ENCODE measurements at places on chromosomes 11 and 22. TPM values are rescaled to one million over a fixed set of nuclear protein-coding genes. Genes with fewer than 3 reads are reported as not detected.

F2 gene
- 2.6 TPM for total RNA-seq

ANO9 gene
- total RNA-seq = 4.0 TPM

DNA sequence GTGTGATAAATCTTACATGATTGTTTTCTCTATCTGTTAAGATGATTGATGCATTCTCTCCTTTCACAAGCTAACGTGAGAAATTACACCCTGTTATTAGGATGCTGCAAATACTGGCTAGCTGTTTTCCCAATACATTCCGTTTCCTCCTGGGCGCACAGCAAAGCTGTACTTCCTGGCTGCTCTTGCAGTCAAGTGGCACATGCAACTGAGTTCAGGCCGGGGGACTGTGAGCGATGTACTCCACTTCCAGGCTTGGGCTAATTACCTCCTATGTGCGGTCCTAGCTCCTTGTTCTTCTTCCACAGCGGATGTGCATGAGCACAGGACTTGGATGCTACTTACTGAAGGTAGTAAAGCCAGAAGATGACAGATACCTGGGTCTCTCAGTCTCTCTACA is 234.9 kb upstream of the SESN3 start:
- H3K27ac ChIP-seq = no peak overlapping the region
- H3K27me3 ChIP-seq = no peaks in the 10 kb centered on the region
- H3K36me3 ChIP-seq = no peaks in the 10 kb centered on the region
- no peak for DNase-seq

FAM180B gene
- not detected for total RNA-seq

DNA sequence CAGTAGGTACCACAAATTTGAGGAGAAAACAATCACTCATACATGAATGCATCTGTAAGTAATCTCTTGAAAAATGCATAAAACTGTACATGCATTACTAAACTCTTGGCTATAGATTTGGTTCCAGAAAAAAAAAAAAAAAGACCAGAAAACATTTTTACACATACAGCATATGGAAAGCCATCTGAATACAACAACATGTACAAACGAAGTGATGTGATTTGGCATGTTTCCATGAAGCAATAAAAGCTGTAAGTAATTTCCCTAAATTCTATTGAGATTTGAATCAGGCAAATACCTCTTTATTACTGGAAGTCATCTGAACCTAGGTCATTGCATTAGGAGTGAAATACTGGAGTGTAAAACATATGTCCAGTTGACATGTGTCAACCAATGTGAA is 31.9 kb upstream of the ZC3H12C start:
- no peaks in the 10 kb centered on the region for H3K4me1 ChIP-seq
- no peaks in the 10 kb centered on the region for H3K36me3 ChIP-seq
- no peak overlapping the region for H3K27ac ChIP-seq
- H3K27me3 ChIP-seq = no peaks in the 10 kb centered on the region
- H3K4me3 ChIP-seq = no peak overlapping the region

DNA sequence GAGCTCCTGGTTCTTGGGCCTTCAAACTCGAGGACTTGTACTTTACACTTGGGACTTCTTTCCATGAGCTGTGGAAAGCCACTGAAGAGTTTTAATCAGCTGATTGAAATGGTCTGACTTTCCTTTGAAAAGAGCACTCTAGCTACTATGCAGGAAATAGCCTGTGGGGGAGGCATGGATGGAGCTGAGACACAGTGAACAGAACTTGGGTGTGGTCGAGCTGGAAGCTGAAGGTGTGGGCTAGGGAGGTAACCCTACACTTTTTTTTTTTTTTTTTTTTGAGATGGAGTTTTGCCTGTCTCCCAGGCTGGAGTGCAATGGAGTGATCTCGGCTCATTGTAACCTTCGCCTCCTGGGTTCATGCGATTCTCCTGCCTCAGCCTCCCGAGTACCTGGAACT is 17.5 kb upstream of the CAPRIN1 start:
- no peak overlapping the region for H3K4me3 ChIP-seq
- DNase-seq = no peak
- no peak overlapping the region for H3K27ac ChIP-seq
- H3K4me1 ChIP-seq = no peaks in the 10 kb centered on the region
- no peaks in the 10 kb centered on the region for H3K36me3 ChIP-seq

GRCh38 chr11:23540101-23540561 is 679.9 kb upstream of the CCDC179 start:
- no peaks in the 10 kb centered on the region for H3K36me3 ChIP-seq
- no peaks in the 10 kb centered on the region for H3K27me3 ChIP-seq
- no peak overlapping the region for H3K4me3 ChIP-seq
- no peaks in the 10 kb centered on the region for H3K4me1 ChIP-seq

GRCh38 chr22:43300891-43301676 is 42.1 kb downstream of the SCUBE1 start:
- H3K4me3 ChIP-seq = no peak overlapping the region
- H3K27me3 ChIP-seq = no peaks in the 10 kb centered on the region
- DNase-seq = no peak
- no peaks in the 10 kb centered on the region for H3K36me3 ChIP-seq

GRCh38 chr11:93468290-93468689 is 74.9 kb downstream of the SMCO4 start:
- no peak overlapping the region for H3K4me3 ChIP-seq
- DNase-seq = no peak
- H3K27ac ChIP-seq = no peak overlapping the region
- H3K36me3 ChIP-seq = no peaks in the 10 kb centered on the region
- H3K27me3 ChIP-seq = no peaks in the 10 kb centered on the region

RASSF10 gene
- total RNA-seq = not detected

DNA sequence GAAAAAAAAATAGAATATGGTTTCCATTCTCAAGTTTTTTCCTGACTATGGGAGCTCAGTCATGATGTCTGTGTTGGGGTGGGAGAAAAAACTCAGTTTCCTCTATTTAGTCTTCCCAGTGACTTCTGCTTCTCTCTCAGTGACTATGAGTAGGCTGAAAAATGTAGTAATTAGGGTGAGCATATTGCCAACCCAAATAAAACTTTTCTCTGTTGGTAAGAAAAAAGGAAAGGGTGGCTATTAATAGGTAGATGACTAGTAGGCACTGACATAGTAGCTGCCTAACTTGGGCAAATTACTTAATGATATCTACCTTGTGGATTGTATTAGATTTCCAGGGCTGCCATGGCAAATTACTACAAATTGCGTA is 34.2 kb upstream of the BIRC3 start:
- no peaks in the 10 kb centered on the region for H3K27me3 ChIP-seq
- H3K4me1 ChIP-seq = peaks cover under 1% of the 10 kb centered on the region
- no peak overlapping the region for H3K4me3 ChIP-seq
- no peak for DNase-seq

DNA sequence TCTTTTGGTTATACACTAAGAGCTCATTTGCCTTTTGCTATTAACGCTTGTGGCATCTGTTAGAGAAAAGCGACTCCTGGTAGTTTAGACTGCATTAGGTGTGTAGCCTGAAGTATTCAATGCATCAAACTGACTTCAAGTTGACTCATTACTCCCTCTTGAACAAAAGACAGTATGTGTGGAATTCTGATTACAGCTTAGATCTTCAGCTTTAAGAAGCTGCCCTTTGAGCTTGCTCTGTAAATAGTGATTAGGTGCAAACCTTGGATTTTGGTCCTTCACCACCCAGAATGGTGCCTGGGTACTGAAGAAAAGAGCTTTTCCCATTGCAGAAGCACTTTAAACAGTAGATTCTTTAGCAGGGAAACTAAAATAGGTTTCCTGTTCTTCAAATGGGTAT is 62.1 kb downstream of the FAT3 start:
- no peaks in the 10 kb centered on the region for H3K4me1 ChIP-seq
- no peak overlapping the region for H3K4me3 ChIP-seq
- DNase-seq = no peak
- no peaks in the 10 kb centered on the region for H3K36me3 ChIP-seq
- no peaks in the 10 kb centered on the region for H3K27me3 ChIP-seq

BACE1 gene
- 27.2 TPM for total RNA-seq

DNA sequence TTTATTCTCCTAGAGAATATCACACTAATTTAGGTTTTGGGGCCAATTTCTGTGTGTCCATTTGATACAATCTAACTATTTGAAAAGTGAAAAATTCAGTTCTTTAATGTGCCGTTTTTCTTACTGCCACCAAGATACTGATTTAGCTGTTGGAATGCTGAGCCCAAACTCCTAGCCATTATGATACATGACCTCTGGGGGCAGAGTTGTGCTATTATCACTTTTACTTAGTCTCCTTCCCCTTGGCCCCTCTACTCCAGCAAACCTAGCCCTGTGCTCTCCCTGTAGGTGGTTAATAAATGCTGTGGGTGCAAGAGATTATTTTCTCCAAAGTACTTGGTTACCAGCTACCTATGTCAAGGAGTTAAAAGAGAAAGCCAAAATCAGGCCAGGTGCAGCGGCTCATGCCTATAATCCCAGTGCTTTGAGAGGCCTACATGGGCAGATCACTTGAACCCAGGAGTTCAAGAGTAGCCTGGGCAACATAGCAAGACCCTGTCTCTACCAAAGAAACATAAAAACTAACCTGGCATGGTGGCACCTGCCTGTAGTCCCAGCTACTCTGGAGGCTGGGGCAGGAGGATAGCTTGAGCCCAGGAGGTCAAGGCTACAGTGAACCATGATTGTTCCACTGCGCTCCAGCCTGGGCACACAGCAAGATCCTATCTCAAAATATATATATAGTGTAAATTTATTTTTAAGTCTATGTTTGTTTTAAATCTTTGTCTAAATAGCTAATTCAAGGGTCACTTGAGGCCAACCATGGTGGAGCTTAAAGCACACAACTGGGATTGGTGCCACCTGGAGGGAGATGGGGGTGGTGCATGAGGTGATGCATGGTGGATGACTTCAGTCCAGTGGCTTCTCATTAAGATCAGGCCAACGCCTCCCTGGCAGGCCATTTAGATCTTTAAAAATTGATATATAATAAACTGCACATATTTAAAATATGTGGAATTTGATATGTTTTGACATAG is 193.2 kb upstream of the PLET1 start:
- DNase-seq = no peak
- H3K36me3 ChIP-seq = no peaks in the 10 kb centered on the region
- H3K27me3 ChIP-seq = no peaks in the 10 kb centered on the region
- no peaks in the 10 kb centered on the region for H3K4me1 ChIP-seq
- H3K27ac ChIP-seq = no peak overlapping the region

- H3K36me3 ChIP-seq = no peaks in the 10 kb centered on the region
- no peaks in the 10 kb centered on the region for H3K27me3 ChIP-seq
- H3K4me1 ChIP-seq = peaks cover 22% of the 10 kb centered on the region
- DNase-seq = no peak
Observed at GRCh38 chr11:65482306-65482850, 16.5 kb upstream of the MALAT1 start.

DNA sequence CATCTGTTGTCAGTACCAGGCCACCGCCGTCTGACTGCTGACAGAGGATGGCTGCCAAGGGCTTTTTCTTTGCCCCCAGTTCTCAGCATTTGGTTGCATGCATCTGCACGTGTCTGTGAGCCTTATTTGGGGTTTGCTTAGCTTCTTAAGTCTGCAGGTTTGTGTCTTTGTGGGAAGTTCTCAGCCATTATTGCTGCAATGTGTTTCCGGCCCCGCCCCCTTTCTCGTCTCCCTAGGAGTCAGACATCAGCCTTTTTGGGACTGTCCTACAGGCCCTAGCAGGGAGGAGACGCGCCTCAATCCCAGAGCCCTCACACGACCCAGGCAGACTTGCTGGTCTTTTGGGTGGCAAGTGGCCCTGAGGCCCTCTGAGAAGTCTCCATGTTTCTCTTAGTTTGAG is 8.0 kb downstream of the MOB2 start:
- H3K36me3 ChIP-seq = peaks cover 56% of the 10 kb centered on the region
- DNase-seq = no peak
- H3K27ac ChIP-seq = no peak overlapping the region
- peaks cover 45% of the 10 kb centered on the region for H3K4me1 ChIP-seq

DNA sequence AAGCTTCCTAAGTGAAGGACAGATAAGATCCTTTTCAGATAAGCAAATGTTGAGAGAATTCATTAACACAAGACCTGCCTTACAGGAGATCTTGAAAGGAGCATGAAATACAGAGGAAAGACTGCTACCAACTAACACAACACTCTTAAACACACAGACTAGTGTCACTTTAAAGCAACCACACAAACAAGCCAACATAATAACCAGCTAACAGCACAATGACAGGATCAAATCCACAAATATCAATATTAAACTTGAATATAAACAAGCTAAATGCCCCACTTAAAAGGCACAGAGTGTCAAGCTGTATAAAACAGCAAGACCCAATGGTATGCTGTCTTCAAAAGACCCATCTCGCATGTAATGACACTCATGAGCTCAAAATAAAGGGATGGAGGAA is 70.8 kb upstream of the HMGXB4 start:
- H3K4me1 ChIP-seq = no peaks in the 10 kb centered on the region
- no peaks in the 10 kb centered on the region for H3K36me3 ChIP-seq
- no peak overlapping the region for H3K27ac ChIP-seq
- DNase-seq = no peak

- no peaks in the 10 kb centered on the region for H3K27me3 ChIP-seq
- peaks cover 56% of the 10 kb centered on the region for H3K36me3 ChIP-seq
- H3K27ac ChIP-seq = no peak overlapping the region
- no peak overlapping the region for H3K4me3 ChIP-seq
- H3K4me1 ChIP-seq = no peaks in the 10 kb centered on the region
Observed at GRCh38 chr11:133928628-133929059, 28.1 kb downstream of the IGSF9B start.

- no peaks in the 10 kb centered on the region for H3K27me3 ChIP-seq
- H3K36me3 ChIP-seq = no peaks in the 10 kb centered on the region
- DNase-seq = peak; percentile 79
- H3K4me3 ChIP-seq = no peak overlapping the region
Observed at GRCh38 chr11:73186294-73186850, 31.7 kb upstream of the P2RY2 start.

DNA sequence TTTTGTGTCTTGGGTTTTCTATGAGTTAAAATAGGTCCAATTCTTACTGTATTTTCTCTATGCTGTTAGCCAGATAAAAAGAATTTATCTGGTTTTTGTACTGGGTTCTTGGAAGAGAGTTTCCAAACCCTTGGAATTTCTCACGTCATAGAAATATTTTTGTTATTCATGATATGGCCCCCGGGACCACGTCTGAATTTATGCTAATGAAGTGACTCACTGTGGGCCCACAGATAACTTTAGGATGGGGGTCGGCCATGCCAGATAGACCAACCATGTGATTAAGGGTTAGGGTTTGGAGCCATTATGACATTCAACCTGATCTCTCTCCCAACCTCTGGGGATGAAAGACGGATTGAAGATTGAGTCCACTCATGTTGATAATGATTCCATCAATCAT is 35.6 kb upstream of the DDI1 start:
- no peaks in the 10 kb centered on the region for H3K4me1 ChIP-seq
- H3K27me3 ChIP-seq = no peaks in the 10 kb centered on the region
- no peak for DNase-seq
- H3K27ac ChIP-seq = no peak overlapping the region

DNA sequence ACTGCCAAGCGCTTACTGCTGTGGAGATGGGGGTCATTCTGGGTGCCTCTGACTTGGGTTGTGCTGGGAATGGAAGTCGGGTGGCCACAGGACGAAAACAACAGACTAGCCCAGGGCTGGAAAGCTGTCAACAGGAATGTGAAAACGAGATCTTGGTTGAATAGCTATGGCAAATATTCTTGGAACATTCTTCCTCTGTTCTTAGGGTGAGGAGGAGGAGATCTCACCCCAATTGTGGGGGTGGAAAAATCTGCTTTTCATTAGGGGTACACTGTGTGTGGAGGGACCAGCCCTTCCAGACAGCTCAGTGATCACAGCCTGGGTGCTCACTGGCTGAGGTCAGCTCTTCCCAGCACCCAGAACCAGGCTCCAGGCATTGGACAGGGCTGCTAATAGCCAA is 52.0 kb upstream of the PRSS23 start:
- H3K36me3 ChIP-seq = no peaks in the 10 kb centered on the region
- H3K27ac ChIP-seq = no peak overlapping the region
- no peak overlapping the region for H3K4me3 ChIP-seq
- no peaks in the 10 kb centered on the region for H3K27me3 ChIP-seq
- DNase-seq = no peak

GRCh38 chr22:39917776-39918495 is 17.1 kb downstream of the GRAP2 start:
- H3K4me1 ChIP-seq = no peaks in the 10 kb centered on the region
- no peak for DNase-seq
- no peak overlapping the region for H3K27ac ChIP-seq
- H3K36me3 ChIP-seq = no peaks in the 10 kb centered on the region
- no peaks in the 10 kb centered on the region for H3K27me3 ChIP-seq

CYTH4 gene
- total RNA-seq = 130 TPM

All from ascending aorta (tissue), 2 donors.